ENCODE measurements at places on chromosomes 5 and 9. TPM values are rescaled to one million over a fixed set of nuclear protein-coding genes. Genes with fewer than 3 reads are reported as not detected.

GRCh38 chr5:2709976-2710689 lies 41.3 kb downstream of the IRX2 start:
- H3K27me3 ChIP-seq = no peaks in the 10 kb centered on the region

DNA sequence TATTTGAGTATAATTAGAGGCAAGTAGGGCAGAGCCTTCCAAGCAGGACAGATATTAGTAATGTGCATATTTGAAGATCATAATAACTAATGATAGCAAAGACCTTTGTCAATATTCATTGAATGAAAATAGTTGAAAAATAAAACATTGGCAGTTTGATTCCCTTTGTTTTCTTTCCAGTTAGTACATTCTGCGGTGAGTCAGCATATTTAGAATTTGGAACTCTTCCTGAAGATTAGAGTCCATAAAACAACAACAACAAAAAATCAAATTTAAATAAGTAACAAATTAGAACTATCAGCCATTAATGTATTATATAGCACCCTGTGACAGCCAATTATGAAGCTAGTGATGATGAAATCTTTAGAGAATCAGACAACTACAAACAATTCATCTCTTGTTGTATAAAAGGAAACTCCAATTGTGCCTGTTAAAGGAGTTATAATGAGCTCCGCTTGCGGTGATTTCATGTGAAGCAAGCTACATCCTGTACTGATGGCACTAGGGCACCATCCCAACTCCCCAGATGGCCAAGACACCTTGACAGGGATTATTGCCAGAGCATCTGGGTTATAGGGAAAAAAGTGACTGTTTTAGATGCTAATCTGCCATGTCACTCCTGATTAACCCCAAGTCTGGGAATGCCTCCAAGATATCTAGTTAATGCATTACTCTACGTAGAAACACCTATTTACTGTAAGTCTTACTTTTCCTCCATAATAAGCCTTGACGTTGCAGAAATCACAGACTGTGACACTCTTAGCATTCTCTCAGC lies 6.8 kb downstream of the IFNA8 start:
- DNase-seq = no peak
- H3K27ac ChIP-seq = no peak overlapping the region
- H3K4me1 ChIP-seq = no peaks in the 10 kb centered on the region
- no peaks in the 10 kb centered on the region for H3K36me3 ChIP-seq

The CEL gene
- total RNA-seq = 3.6 TPM

DNA sequence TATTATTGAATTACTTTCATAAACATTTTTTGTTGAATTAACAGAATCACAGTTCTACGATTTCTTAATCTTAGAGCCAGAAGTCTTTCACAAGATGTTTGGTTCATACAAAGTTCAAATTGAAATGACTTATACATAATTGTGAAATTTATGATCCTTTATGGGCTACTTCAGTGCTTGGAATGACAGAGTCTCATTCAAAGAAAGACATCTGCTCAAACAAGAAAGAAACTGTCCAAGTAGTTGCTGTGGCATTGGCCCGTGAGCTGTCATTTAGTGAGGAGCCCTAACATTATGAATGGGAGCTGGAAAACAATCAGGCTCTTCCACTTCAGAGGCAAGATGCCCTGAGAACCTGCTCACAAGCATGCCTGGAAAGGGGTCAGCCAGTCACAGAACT lies 63.4 kb downstream of the AUH start:
- no peak for DNase-seq
- no peaks in the 10 kb centered on the region for H3K27me3 ChIP-seq
- no peak overlapping the region for H3K4me3 ChIP-seq
- no peak overlapping the region for H3K27ac ChIP-seq
- H3K4me1 ChIP-seq = no peaks in the 10 kb centered on the region
- H3K36me3 ChIP-seq = peaks cover 22% of the 10 kb centered on the region

The FIBCD1 gene
- total RNA-seq = not detected

DNA sequence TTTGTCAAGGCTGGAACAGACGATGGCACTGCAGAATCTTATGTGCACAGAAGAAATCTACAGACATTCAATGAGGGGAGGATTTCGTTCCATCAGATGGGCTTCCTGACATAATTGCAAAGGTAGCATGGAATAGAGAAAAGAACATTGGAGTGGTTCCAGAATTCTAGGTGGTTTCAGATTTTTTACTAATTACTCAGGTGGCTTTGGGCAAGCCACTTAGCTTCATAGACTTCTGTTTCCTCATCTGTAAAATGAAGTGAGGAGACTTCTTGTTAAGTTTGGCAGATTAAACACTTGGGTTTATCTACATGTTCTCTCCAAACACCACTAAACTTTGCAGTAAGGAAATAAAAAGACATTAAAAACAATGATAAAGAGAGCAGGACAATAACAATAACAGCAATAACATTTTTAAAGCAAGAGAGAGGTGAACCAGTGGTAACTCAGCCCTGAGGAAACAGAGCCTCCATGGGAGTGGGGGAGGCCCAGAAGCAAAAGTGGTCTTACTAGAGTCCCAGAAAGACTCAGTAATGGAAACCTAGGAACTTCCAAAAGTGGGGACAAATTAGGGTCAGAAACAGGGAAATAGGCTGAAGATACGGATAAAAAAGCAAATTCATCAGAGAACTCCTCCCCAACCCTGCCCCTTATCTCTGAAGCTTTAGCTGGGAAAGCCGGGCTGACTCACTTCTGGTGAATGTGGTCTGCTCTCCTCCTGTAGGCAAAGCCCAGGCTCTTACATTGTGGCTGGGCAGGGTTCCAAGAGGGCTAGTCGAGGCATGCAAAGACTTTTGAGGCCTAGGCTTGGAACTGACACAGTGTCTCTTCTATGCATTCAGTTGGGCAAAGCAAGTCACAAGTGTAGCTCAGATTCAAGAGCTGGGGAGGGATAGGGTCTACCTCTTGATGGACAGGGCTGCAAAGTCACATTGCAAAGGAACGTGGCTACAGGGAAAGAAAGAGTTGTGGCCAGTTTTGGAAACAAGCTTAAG lies 11.8 kb upstream of the ACTBL2 start:
- peak; percentile 52 for DNase-seq
- peak overlapping the region; percentile 45 for H3K27ac ChIP-seq
- peak overlapping the region; percentile 69 for H3K4me3 ChIP-seq
- no peaks in the 10 kb centered on the region for H3K36me3 ChIP-seq
- H3K27me3 ChIP-seq = peaks cover 6% of the 10 kb centered on the region
- H3K4me1 ChIP-seq = peaks cover 51% of the 10 kb centered on the region

The DEPDC1B gene
- total RNA-seq = 29.5 TPM

The TMC1 gene
- not detected for total RNA-seq

GRCh38 chr9:34317436-34317835 lies 11.6 kb downstream of the KIF24 start:
- H3K27ac ChIP-seq = no peak overlapping the region
- no peaks in the 10 kb centered on the region for H3K36me3 ChIP-seq
- no peaks in the 10 kb centered on the region for H3K27me3 ChIP-seq

The CD72 gene
- total RNA-seq = 31.9 TPM

The SHISAL2B gene
- total RNA-seq = not detected

The NEUROG1 gene
- not detected for total RNA-seq

DNA sequence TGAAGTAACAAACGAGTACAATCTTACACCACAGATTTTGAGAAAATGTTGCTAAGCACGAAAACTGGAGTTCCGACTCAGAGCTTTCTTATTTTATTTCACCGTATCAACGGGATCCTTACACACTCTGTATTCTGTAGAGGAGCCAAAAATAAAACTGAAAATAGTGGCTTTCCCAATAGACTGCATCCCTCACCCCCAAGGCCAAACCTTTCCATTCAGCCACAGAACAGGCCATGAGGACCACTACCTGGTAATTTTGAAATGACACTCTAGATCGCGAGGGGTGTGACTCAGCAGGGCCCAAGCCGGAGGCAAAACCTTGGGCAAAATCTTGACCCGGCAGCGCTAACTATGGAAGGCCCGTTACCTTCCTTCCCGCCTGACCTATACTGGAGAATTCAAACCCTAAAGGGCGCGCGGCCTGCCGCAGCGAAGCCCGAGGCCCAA lies 432 bp downstream of the HSPA9 start:
- peaks cover 24% of the 10 kb centered on the region for H3K36me3 ChIP-seq
- peak overlapping the region; percentile 98 for H3K27ac ChIP-seq
- no peak for DNase-seq
- H3K4me1 ChIP-seq = peaks cover 52% of the 10 kb centered on the region

The GFPT2 gene
- 0.70 TPM for total RNA-seq

GRCh38 chr5:157855404-157855994 lies 3.4 kb downstream of the CLINT1 start:
- no peaks in the 10 kb centered on the region for H3K27me3 ChIP-seq
- H3K27ac ChIP-seq = no peak overlapping the region
- peaks cover 69% of the 10 kb centered on the region for H3K4me1 ChIP-seq
- H3K4me3 ChIP-seq = peak overlapping the region; percentile 27
- DNase-seq = no peak
- H3K36me3 ChIP-seq = peaks cover 9% of the 10 kb centered on the region

DNA sequence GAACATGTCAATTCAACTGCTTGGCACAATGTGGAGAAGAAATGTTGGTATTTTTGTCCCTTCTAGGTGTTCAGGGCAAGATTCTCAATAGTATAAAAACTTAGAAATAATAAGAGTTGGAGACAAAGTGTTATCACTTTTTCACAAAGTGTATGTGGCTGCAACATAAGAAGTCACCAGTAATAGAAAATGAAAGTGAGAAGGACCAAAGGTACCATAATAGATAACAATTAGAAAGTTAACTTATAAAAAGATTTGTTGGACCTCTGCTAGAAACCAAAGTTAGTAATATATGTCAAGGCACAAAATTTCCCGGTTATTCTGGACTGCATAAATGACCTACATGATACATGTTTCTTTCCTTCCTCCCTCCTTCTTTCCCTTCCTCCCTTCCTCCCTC lies 1535.3 kb downstream of the EFNA5 start:
- peaks cover 1% of the 10 kb centered on the region for H3K36me3 ChIP-seq
- H3K27ac ChIP-seq = no peak overlapping the region
- no peak overlapping the region for H3K4me3 ChIP-seq
- H3K27me3 ChIP-seq = no peaks in the 10 kb centered on the region
- no peaks in the 10 kb centered on the region for H3K4me1 ChIP-seq
- no peak for DNase-seq

DNA sequence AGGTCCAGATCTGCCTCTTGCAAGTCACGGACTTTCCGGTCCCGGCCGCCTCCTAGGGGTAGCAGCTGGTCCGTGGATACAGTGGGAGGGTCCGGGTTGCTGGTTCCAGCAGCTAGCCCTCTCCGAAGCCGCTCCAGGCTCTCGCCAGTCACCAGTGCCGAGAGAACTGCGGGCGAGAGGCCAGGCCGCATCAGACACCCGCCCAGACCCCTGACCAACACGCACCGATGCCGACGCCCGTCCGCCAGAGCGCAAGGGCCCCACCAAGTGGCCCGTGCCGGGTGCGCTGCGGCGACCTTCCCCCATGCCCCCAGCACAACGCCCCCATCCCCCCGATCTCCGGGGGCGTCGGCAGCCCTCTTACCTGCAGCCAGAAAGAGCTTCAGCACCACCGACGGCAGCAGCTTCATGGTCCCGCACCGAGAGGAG lies 470 bp downstream of the HBEGF start:
- peak overlapping the region; percentile 85 for H3K4me3 ChIP-seq
- DNase-seq = no peak
- no peak overlapping the region for H3K27ac ChIP-seq

DNA sequence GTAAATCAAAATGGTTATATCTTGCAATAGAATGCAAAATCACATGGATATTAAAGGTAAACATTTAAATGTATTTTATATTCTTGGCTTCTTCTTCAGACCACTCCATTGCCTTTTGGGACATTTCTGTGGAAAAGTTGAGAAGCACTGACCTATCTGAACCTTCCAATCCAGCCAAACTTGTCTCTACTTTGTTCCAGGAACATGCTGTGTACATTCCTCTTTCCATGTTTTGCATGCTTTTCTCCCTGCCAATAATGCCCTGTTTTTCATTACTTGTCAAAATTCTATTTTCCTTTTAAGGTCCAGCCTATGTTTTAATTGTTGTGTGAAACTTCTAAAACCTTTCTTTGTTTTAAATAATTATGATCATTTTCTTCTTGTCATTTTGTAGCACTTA lies 28.3 kb downstream of the JAK2 start:
- no peak overlapping the region for H3K4me3 ChIP-seq
- no peak for DNase-seq
- H3K4me1 ChIP-seq = peaks cover 10% of the 10 kb centered on the region

- DNase-seq = no peak
- H3K36me3 ChIP-seq = peaks cover 5% of the 10 kb centered on the region
- no peak overlapping the region for H3K4me3 ChIP-seq
- H3K27me3 ChIP-seq = no peaks in the 10 kb centered on the region
These were observed 165.1 kb upstream of the SLC30A5 start for GRCh38 chr5:68928617-68929302.

DNA sequence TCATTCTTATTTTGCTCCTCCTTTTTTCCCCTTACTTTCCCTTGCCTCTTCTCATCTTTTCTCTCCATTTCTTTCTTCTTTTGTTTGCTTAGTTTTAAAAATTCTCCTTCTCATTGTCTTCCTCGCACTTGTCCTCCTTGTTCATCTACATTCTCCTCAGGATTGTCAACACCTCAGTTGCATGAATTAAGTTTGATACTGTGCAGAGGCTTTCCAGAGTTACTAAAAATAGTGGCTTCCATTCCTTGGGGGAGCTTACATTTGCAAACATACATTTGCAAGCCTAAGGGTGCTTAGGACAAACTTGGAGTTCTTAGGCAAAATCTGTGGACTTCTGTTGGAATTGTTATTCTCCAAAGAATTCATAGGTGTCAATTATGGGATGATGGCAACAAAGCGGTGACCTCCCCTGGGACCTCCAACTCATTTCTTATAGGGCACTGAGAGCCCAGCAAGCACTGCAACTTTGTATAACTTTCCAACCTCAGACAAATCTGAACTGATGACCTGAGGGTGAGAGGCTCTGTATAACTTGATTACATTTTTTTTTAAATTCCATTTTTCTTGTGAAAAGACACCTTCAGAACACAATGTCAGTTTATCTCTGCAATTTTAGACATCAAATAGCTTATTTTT lies 371.4 kb downstream of the TMEM38B start:
- H3K4me3 ChIP-seq = no peak overlapping the region
- H3K4me1 ChIP-seq = no peaks in the 10 kb centered on the region
- DNase-seq = no peak
- H3K27me3 ChIP-seq = no peaks in the 10 kb centered on the region
- no peaks in the 10 kb centered on the region for H3K36me3 ChIP-seq
- no peak overlapping the region for H3K27ac ChIP-seq

Data from activated T-cell treated with anti-CD3 and anti-CD28 coated beads, Interleukin-2, amount 50 U/mL, for 72 hours (primary cell).